Suppressor macrophage (primary cell): ENCODE measurements at places on chromosomes 16 and 17.

DNA sequence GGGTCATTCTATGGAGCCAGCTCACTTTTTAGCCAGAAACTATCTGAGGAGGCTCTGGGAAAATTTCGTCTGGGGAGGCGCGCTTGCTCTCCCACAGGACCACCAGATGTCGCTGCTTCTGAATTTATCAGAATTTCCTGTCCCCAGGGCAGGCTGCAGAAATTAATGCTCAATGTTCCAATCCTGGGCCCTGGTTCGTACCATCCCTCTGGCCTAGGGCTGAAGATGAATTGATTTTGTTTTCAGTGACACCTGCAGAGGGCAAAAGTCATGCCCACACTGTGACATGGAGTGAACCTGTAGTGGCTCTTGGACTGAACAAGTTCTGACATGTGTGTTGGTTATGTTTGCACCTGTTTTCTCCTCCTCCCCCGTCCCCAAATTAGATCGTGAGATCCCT lies 482.6 kb downstream of the NPIPA7 start:
- DNase-seq, result peak; percentile 67

DNA sequence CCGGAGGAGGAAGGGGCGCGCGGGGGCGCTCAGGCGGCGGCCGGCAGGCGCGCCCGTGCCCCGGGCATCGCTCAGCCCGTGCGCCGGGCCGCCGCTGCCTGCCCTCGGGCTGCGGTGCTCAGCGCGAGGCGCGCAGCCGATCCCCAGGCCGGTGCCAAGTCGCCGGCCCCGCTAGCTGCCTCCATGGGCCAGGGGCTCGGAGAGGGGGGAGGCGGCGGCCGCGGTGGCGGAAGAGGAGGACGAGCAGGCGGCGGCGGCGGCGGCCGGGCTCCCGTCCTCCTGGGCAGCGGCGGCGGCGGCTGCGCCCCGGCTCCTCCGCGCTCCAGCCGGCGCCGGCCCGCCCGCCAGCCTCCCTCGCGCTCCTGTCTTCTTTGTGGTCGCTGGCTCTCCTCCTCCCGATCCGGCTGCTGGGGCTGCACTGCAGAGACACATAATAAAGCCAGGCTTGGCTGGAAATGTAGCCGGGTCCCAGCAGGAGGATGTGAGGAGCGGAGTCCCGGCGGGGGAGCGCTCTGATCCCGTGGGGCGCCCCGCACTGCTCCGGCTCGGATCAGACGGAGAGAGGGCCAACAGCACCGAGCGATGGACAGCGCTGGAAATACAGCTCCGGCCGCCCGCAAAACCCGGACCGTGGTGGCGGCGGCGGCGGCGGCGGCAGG lies 889 bp upstream of the ZNF423 start:
- peak; percentile 73 for DNase-seq

DNA sequence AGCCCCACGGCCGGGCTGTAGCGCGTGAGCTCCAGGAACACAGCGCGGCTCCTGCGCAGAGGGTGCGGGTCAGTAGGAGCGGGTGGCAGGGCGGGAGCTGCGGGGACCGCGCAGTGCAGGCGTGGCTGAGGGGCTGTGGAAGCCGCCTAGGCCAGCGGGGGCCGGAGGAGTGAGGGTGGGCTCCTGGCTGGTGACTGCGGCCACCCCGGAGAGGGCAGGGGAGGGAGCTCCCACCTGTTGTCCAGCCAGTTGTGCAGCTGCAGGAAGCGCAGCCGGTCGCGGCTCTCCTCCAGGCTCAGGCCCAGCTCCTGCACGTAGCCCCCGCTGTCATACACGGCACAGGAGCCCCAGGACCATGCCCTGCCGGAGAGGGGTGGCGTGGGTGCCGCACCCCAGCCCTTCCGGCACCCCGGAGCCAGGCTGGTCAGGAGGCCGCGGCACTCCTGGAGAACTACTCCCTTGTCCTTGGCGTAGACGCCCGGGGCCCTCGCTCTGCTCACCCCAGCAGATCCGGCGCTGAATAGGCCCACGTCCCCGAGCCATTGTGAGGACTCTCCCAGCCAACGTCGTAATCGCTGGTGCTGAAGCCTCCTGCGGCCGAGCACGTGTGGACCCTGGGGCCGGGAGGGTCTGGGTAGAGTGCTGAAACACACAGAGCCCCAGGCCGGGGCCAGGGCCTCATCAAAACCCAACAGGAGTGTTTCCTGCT lies 43.9 kb downstream of the TSC2 start:
- no peak for DNase-seq

DNA sequence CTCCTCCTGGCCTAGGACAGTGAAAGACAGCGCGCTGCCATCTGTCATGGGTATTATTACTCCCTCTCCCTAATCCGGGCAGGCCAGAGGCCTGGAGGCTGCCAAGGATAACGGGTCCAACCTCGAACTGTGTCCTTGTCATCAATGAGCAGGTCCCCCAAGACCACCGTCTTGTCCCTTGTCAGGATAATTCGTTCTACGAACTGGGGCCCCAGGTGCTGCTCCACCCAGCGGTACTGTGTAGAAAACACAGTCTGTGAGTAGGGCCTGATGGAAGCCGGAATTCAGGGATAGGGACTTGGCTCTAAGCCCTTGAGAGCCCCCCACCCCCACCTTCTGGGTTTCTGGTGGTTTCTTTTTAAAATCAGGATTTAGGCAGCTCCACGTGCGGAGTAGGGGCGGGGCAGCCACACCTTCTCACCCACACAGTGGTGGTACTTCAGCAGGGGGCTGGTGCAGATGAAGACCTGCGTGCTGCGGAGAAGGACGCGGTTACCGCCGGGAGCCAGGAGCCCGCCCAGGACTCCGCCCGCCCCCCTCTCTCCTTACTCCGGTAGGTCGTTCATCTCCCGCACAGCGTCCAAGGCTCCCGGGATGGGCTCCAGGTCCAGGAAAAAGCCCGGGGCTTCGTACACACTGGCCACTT lies 787 bp downstream of the NT5C start:
- peak; percentile 45 for DNase-seq

DNA sequence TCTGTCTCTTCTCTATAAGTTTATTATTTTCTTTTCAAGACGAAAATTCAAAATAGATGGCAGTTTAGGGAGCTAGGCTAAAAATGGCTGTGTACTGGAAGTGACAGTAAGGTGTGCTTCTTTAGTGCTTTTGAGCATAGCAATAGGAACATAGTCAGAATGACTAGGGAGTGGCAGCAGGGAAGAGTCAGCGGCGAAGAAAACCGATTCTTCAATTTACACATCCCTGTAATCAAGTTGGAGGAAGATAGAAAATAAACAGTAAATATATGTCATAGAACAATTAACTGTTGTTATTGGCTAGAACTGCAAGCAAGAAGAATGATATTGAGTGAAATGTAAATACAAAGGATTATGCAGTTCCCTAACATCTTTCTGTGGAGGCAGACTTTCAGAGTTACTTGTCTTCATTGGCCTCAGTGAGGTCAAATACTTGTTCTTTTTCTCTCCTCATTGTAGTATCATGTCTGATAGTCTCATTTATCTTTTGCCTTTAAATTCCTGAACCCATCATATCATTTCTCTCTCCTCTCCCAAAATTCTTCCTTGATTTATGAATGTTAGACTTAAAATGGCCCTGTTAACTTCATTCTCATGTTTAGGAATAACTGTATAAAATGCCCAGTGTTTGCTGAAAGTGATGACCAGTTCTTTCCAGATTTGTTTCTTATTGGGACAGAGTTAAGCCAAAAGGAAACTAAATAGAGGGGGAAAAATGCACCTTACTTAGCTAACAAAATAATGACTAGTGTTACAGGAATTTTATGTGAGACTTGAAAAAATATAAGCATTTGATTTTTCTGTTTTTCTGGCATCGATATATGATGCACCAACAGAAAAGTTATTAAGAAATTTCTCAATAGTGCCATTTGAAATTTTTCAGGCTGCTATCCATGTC lies 211.4 kb downstream of the BCAS3 start:
- DNase-seq, result no peak

- no peak for DNase-seq
These were observed 13.7 kb downstream of the TOP2A start for GRCh38 chr17:40404003-40404402.

DNA sequence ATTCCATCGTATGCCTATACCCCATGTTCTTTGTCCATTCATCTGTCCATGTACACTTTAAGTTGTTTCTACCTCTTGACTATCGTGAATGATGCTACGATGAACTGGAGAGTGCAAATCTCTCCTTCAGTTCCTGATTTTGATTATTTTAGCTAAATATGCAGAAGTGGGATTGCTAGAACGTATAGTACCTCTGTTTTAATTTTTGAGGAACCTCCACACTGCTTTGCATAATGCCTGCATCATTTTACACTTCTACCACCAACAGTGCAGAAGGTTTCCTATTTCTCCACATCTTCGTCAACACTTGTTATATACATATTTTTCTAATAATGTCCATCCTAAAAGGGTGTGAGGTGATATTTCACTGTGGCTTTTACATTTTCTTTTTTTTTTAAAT lies 43.9 kb downstream of the SDR42E1 start:
- DNase-seq, result peak; percentile 34

- no peak for DNase-seq
These were observed 22.2 kb upstream of the RIPOR1 start for GRCh38 chr16:67506468-67506867.

GRCh38 chr16:11400076-11400475 lies 54.8 kb downstream of the RMI2 start:
- no peak for DNase-seq

DNA sequence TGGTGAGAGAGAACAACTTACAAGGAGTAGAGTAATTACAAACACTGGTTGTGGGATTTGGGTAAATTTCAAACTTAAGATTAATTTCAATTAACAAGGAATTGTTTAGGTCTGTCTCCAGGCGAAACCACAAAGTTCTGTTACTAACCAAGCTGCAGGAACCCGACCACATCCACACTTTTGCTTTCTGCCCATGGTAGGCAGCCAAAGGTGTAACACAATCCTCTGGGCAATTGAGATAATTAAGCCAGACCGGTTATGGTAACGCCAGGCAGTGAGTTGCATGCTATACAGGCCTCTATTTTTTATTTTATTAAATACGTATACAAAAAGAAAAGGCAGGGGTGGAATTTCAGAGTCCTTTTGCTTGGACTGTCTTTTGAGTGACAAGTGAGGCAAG lies 12.0 kb downstream of the KCNJ2 start:
- DNase-seq, result no peak

DNA sequence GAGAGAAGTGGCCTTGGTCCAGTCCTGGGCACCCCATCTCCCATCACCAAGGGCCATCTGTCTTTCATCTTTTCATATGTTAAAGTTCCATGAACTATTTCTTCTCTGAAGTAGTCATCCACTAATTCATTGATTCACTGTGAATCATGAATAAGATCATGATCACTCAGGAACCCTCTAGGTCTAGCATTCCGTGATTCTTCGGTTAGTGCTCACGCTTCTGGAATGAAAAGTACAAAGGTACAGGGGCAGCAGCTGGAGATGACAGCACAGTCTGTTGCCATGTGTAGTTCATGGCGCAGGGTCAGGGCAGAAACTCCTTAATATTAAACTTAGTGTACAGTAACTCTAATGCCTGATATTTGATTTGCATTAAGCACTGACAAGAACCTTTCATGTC lies 127.1 kb downstream of the CDH13 start:
- DNase-seq, result no peak

DNA sequence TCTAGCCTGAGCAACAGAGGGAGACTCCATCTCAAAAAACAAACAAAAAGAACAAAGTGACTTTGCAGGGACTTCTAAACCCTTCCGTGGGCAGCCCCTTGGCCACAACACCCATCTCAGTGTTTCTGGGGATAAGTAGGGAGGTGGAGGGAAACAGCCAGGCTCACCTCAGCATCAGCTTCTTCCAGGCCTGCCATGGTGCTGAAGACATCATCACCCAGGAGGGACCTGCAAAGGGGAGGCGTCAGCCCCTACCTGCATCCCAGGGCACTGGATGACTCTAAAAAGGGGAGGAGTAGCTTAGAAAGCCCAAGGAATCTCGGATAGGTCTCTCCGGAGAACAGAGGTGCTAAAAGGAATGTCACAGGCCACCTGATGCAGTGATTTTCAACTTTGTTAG lies 9.8 kb downstream of the FBF1 start:
- DNase-seq, result no peak

GRCh38 chr16:24344784-24345183 lies 88.6 kb downstream of the CACNG3 start:
- DNase-seq, result no peak

DNA sequence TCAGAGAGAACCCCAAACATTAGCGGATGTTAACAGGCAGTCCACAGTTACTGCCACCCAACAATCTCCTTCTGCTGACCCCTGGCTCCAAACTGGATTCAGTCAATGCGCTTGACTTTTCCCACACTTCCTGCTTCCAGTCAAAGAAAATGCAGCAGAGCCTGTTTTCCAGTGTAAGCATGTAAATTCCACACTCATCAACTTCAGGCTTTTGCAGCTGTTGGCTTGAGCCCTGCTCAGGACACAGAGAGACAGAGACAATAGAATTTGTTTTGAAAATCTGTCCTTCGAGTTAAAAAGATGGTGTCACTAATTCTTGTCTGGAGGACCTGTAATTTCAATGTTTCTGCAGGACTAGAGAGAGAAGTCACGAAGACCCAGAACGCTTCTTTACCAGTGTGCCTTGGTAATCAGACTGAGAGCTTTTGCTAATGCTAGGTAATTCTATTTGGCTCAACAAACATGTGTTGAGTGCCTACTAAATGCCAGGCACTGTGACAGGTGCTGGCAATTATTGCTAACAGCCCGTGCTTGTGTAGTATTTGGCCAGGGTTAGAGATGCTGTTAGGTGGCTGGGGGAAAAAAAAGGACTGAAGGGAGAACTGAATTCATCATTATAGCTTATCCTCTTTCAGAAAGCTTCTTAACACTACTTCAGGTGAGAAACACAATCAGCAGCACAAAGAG lies 32.5 kb downstream of the HOXB1 start:
- DNase-seq, result no peak

DNA sequence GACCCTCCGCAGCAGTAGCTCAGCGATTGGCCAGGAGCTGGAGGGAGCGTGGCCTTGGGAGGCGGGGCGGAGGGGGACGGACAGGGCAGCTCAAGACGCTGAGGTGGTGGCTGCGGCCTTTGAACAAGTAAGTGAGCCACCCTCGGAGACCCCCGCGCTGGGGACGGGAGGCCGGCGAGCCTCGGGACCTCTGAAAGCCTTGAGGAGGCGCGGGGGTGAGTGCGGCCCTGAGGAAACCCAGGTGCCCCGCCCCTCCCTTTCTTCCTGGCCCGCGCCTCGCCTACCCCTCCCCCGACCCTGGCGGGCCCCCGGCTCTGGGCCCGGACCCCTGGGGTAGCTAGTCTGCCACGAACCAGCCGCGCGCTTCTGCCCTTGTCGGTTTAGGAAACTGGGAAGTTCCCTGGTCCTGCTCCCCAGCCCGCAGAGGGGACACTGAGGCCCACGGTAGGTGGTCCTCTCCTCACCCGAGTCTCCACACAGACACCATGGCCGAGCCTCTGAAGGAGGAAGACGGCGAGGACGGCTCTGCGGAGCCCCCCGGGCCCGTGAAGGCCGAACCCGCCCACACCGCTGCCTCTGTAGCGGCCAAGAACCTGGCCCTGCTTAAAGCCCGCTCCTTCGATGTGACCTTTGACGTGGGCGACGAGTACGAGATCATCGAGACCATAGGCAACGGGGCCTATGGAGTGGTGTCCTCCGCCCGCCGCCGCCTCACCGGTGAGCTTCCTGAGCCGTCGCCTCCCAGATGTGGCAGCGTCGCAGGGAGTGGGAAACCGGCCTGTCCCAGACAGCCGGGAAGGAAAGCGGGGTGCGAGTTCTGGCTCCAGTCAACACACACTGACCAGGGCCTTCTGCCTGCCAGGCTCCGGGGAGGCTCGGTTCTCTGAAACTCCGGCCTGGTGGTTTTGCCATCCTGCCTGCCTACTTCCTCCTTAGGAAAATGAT lies at the start of gene MAPK7:
Gene MAPK7 (plus strand): TSS at position 83 of the 945 bp plus-strand sequence. CDS start 403 bp downstream, at position 486.
- DNase-seq, result peak; percentile 51

- no peak for DNase-seq
These were observed 82.1 kb downstream of the METRNL start for GRCh38 chr17:83161298-83162034.
